ENCODE measurements at places on chromosomes 11 and 22.

GRCh38 chr11:116053548-116053919 is 549.3 kb upstream of the CADM1 start:
- no peak for DNase-seq

DNA sequence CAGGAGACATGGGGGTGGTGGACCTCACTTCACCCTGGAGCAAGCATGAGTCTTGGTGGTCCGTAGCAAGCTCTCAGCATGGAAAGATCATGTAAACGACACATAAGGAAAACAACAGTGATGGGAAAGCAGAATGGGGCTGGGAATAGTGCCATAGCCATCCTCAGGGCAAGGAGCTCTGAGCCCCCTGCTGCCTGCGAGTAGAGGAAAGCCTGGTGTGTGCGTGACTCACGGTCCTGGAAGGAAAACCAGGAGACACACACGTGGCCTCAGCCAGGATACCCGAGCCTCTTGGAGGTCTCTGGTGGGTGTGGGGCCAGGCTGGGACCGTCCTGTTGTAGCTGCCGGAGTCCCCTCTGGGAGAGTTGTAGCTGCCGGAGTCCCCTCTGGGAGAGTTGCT is 12.4 kb downstream of the SHANK3 start:
- no peak for DNase-seq

DNA sequence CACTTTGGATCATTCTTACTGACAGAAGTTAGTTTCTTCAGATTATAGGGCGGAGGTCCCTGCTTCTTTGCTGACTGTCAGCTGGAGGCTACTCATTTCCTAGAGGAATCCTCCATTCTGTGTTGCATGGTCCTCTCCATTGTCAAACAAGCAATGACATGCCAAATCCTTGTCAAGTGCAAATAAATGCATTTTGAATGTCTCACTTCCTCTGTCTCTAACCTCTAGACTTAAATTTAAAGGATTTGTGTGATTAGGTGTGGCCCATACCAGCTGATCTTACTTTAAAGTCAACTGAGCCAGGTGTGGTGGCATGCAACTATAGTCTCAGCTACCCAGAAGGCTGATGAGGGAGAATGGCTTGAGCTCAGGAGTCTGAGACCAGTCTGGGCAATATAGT is 458.4 kb upstream of the CCDC179 start:
- DNase-seq, result no peak

- DNase-seq, result no peak
Observed at GRCh38 chr11:132078264-132079076, 708.1 kb downstream of the NTM start.

GRCh38 chr11:66418168-66418985 is 2.5 kb upstream of the NPAS4 start:
- peak; percentile 91 for DNase-seq

GRCh38 chr11:32888805-32889204 is 3.8 kb upstream of the QSER1 start:
- DNase-seq, result peak; percentile 34

DNA sequence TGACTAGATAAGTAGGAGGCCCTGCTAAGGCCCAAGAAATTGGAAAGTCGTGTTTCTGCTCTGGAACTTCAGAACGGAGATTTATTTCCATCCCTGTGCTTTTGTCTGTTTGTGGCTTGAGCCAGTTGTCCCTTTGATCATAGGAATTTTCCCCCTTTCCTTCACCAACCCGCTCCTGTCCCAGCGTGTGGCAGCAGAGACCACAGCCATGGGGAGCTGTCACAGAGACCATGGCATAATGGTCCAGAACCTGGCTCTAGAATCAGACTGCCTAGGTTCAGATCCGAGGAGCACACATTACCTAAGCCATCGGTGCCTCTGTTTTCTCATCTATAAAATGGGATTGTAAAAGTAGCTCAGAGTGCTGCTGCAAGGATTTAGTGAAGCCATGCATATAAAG is 128.1 kb downstream of the GALNT18 start:
- no peak for DNase-seq

DNA sequence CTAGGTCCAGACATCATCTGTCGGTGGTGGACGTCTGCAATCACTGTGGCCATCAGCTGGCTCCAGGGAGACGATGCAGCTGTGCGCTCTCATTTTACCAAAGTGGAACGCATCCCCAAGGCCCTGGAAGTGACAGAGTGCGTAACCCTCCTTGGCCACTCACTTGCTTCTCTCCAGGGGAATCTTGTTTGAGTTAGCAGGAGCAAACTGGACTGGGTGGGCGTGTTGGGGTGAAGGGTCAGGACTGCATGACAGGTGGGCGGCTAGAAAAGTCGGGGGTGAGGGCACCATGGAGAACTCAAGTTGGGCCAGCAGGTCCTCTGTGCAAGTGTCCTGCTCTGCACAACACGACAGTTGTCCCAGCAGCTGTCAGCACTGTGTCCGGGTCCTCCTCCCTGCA is 16.2 kb downstream of the SHISA8 start:
- no peak for DNase-seq

GRCh38 chr22:40512426-40513136 is 123.9 kb downstream of the MRTFA start:
- peak; percentile 93 for DNase-seq

DNA sequence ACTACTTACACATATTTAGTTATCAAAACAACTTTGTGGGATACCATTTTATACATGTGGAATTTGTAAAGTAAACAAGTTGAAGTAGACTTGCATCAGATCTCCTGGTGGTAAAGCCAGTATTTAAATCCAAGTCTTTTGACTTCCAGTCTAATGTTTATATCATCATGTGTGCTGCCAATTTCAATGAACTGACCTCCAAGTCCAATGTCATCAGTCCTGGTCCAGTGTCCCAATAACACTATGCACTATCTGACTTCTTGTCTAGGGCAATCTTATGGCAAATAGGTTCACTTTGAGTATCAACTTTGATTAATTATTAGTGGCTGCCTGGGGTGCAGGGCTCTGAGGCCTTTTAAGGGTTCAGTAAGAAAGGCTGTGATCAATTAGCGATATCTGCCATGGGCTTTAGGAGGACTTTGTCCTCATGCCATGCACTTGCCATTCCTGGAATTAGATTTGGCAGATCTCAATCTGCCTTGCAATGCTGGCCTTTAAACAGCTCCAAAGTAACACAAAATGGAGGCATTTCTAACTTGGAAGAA is 9.6 kb upstream of the PTS start:
- DNase-seq, result peak; percentile 51

DNA sequence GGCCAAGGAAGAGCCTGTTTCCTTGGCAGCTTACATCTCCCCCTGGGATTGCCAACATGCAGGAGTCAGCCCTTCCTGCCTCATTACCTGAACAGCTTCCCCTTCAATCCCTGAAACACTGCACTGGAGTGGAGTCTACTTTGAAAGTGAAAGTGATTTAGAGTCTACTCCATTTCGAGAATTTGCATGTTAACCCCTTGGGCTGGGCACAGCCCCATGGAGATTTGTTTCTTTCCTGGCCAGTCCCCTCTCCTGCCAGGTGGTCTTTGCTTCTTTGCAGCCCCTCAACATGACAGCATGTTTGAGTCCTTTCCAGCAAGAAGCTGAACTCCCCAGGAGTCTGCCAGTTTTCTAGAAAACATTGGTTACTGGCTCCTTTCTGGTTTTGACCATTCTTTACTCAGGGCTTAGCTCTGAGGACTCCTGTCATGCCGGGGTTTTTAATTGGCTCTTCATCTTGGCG is 59.9 kb downstream of the TRAF6 start:
- DNase-seq, result no peak

GRCh38 chr11:129574431-129574830 is 198.8 kb downstream of the BARX2 start:
- no peak for DNase-seq

DNA sequence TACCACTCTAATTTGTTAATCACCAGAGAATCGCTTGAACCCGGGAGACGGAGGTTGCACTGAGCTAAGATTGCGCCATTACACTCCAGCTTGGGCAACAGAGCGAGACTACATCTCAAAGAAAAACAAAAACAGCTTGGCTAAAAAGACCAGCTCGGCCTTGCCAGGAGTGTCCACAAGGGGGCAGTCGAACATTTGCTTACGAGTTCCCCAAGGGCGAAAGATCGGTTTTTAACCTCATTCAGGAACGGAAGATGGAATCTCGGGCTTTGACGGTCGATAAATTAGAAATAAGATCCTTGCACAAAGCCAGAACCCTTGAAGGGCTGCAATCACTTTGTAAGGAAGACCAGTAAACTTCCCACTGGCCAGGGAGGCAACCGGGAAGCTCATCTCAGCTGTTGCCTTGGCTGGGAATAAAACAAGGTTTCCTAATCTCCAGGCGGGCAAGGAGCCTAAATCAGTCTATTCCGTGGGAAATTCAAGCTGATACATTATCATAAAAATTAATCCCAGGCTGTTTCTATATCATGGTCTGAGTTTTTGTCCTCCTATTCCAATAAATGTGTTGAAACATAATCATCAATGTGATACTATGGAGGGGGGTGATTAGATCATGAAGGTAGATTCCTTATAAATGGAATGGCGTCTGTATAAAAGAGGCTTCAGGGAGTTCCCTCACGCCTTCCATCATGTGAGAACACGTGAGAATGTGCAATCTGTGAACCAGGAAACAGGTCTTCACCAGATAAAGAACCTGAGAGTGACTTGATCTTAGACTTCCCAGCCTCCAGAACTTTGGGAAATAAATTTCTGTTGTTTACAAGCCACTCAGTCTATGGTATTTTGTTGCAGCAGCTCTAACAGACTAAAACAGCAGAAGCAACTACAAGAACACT is 14.9 kb upstream of the SLC29A2 start:
- DNase-seq, result peak; percentile 66

DNA sequence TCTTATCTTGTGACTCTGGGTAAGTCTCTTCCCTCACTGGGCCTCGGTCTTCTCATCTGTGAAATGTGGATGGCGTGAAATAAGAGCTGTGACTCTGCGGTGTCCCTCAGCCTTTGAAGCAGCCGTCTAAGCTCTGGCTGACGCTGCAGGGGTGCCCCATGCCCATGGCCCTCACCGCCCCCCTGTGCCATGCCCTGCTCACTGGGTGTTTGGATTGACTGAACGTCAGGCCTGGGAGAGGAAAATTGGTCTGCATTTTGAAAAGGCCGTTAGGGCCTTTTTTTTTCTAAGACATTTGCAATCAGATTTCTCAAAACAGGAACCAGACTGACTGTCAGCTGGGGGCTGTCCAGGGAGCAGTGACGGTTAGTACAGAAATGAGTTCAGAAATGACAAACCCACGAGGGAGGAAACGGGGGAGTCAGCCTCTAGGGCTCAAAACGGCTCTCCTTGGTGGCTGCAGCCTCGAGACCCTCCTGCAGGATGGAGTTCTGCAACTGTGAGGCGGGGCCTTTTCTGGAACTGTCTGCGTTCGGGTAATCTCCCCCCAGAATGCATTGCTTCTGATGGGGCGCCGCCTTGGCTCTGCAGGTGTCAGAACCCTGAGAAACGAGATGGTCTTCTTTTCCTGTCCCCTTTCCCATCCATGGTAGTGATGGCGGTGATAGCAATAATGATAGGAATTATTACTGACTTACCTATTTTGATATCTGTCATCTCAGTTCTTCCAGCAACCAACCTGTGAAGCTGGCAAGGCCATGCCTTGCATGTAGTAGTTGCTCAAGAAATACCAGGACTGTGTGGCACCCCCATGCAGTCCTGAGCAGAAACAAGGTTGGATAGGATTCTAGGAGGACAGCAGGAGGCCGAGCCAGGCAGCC is 2.0 kb downstream of the GRK2 start:
- no peak for DNase-seq

GRCh38 chr22:44441401-44442185 is 56.4 kb downstream of the RTL6 start:
- no peak for DNase-seq

DNA sequence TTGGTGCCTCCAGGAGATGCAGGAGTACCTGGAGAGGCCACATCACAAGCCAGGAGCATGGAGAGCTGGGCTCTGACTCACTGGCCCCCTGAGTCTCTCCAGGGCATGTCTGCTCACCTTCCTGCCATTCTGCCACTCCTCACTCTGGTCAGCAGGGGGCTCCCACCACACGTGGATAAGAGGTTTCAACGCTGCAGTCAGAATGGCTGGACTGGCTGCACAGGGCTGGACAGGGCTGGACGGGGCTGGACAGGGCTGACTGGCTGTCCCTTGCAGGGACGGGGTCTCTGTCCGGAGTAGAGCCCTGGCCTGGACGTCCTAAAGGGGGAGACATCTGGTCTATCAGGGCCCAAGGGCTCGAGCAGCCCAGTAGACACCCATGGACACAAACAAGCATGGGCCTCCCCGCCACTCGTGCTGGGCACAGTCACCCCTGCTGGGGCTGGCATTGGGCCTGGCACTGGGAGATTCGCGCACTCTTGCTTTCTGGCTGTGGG is 34.6 kb downstream of the CYTH4 start:
- peak; percentile 66 for DNase-seq

- no peak for DNase-seq
Observed at GRCh38 chr11:74050465-74050864, 41.6 kb upstream of the UCP3 start.

DNA sequence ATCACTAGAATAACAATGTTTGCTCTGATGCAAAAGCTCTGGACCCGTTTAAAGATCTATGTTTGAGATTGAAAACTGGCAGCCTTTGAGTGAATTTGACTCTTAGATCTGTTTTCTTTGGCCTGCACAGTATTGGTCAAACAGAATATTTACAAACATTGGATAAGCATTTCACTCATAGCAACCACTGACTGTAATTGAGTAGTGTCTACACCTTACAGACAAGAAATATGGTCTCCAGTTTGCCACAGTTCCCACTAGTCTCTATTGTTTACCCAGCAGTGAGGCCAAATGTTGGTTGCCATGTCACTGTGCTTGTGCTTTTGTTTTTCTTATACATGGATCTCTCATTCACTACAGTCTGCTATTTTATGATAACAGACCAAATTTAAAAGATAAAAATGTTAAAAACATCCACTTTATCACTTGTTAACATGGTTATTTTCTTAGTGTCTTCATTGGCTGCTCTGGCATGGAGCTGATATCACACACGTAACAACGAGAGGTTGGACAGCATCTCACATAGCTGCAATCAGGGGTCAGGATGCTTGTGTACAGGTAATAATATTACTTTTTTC is 12.2 kb downstream of the ANKRD42 start:
- no peak for DNase-seq

All from AG04450 (cell line).